Cerebellar nuclear complex (tissue), 1 donor: ENCODE measurements at places on chromosomes 7 and 10.

DNA sequence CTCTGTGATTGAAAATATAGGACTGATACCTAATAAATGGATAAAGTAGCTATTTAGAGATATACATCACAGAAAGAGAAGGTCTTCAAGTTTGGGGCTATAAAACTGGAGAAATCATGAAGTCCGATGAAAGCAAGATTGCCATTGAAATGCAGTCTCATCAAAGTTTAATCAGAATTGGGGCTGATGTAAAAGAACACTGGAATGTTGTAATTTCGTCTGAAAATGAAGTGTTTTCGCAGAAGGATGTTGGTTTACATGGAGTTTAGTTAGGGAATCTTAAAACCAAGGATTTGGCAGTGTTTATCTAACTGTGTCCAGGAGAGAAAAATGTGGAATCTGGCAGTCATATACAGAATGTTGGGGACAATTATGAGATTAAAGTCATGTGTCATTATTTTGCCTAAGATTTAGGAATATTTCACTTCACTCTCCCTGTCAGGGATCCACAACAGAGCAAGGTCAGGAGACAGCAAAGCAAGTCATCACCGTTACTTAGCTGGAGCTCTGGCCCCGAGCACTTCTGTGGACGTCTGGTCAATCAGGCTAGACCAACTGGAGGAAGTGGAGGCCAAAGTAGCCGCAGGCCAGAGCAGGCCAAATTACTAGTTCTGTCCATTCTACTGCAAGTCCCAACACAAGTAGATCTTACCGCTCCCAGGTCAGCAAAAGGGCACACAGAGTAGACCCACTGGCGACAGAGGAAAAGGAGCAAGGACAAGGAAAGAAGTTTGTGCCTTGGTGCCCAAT lies 37.0 kb downstream of the EPDR1 start:
- no peak for DNase-seq

- DNase-seq, result no peak
Measured at GRCh38 chr10:78846760-78847159, 222.0 kb upstream of the ZMIZ1 start.

DNA sequence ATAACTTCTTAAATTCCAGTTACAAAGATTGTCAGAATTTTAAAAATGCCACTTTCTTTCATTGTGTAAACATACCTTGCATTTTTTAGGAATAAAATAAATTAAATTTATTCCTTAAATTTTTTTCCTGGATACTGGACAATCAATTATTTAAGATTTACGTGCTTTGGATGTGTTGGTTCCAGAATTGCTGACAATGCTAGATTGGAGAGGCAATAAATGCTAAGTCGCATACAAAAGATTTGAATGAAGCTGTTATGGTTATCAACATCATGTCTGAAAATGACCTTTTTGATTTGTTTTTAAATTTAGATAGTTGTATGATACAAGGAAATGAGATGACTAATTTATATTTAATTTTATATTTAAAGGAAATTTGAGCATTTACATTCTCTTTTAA lies 89.2 kb upstream of the SEMA3A start:
- DNase-seq, result no peak

- peak; percentile 87 for DNase-seq
Measured at GRCh38 chr7:28114056-28114455, 66.5 kb downstream of the JAZF1 start.

DNA sequence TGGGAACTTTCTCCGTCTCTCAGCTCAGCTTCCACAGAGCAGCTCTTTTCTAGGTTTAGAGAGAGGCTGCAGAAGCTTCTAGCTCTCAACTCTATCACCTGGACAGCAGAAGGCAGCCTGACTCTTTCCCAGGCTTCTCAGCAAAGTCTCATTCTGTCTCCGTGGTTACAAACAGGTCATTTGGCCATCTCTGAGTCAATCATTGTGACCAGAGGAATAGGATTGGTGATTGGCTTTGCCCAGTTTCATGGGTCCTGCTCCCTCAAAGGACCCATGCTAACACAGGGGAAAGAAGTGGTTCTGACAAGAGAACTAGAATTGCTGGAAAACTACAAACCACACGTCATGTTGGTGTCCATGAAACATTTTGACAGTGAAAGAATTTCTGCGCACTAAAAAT lies 43.6 kb downstream of the PRR15 start:
- DNase-seq, result no peak

- DNase-seq, result peak; percentile 87
Measured at GRCh38 chr7:117019786-117020590, 66.7 kb downstream of the ST7 start.

- DNase-seq, result no peak
Measured at GRCh38 chr7:76225379-76225778, 23.7 kb downstream of the SRRM3 start.

DNA sequence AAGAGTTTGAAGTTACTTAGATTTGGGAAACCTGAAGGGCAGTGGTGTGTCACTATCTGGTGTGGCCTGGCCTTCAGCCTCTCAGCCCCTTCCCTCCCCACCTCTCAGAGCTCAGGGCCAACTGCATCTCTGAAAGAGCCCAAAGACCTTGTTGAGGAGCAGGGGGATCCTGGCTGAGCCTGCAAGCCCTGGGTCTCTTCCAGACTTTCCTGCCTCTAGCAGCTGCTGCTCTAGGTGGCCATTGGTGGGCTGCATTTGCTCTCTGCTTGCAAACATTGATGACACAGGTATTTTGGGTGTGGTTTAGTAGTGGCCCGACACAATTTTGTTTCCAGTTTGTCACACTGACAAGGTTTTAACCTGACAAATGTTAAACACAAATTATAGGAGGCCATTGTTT lies 3.1 kb upstream of the UPP1 start:
- DNase-seq, result no peak

DNA sequence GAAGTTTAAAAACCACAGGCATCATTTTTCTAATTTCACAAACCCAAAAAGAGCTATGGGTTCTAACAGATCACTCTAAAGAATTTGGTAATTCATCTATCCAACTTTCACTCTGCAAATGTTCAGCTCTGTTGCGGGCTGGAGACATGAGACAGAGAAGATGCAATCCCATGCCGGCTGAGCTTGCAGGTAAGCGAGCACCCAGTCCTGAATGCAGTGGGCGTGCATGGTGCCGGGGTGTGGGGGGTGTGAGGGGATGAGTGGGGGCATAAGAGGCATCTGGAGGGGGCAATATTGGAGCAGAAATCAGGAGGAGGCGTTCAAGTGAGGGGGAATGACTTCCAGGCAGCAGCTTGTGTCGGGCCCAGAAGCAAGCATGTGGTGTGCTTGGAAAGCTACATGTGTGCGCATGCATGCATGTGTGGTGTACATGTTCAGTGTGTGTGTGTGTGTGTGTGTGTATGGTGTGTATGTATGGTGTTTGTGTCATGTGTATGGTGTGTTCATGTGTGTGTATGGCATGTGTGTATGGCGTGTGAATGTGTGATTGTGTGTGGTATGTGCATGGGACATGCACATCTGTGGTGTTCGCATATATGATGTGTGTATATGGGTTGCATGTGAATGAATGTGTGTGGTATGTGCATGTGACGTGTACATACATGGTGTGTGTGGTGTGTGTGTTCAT lies 172.9 kb downstream of the PRKCQ start:
- DNase-seq, result no peak

DNA sequence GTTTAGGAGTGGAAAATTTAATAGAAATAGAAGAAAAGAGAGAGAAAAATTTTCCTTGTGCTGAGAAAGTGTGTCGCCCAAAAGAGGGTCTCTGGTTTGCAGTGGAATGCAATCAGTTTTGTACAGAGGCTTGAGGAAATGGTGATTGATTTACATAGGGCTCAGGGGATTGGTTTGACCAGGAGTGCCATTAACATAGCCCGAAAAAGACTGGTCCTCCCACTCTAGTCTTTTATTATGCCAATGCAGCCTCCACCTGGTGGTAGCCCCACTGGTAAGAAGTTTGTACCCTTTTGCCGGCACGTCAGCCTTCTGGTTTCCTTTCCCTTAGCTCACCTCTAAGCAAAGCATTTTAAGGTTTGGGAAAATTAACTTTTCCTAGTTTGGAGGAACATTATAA lies 885.3 kb downstream of the XPNPEP1 start:
- no peak for DNase-seq

DNA sequence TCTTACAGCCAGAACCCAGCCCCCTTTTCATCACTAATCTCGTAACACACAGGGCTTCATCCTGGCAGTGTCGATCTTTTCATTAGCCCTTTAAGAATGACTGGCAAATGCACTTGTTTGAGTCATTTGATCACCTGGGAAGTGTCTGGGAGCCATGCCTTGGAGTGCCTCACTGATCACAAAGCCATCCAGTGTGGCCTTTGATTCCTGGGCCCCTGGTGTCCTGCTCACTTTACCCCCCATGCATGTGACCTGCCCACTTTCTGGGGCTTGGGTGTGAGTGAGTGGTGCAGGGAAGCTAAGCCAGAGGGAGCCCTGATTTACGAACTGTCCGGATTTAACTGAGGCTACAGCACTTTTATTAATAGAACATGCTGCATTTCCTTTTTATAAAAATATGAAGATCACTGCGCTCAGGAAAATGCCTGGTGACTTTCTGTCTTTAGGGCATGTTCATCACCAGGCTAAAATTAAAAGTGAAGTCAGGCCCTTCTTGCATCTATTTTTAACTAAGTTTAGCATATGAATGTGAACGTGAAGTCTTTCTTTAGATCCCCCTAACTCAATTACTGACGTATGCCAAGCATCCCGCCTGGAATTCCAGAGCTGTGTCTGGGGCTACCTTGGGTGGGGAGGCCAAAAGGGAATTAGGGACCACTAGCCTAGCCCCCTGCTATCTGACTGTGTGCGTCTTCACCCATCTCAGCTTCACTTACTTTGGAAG lies 23.6 kb downstream of the RBM20 start:
- no peak for DNase-seq
